Fibroblast of mammary gland (primary cell): ENCODE measurements at places on chromosomes 6 and 20.

DNA sequence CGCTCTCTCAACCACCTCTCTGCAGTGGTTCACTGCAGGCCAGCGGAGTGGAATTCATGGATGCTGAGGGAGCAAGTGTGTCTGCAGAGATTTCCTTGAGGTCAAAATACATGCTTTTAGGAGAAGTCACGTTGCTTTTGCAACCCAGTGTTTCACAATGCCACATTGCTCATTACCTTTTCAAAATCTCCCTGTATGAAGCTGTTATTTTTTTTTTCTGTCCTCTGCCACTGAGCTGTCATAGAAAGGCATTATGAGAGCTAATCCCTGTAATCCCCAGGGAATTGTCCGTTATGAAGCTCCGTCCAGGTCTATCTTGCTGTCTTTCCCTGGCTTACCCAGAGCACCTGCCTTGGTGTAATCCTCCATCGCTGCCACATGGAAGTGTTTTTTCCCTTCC, 60.5 kb upstream of the SLC22A23 start:
- DNase-seq = peak; percentile 98

- no peak for DNase-seq
These were observed 20.0 kb downstream of the IRF4 start for GRCh38 chr6:411402-412145.

DNA sequence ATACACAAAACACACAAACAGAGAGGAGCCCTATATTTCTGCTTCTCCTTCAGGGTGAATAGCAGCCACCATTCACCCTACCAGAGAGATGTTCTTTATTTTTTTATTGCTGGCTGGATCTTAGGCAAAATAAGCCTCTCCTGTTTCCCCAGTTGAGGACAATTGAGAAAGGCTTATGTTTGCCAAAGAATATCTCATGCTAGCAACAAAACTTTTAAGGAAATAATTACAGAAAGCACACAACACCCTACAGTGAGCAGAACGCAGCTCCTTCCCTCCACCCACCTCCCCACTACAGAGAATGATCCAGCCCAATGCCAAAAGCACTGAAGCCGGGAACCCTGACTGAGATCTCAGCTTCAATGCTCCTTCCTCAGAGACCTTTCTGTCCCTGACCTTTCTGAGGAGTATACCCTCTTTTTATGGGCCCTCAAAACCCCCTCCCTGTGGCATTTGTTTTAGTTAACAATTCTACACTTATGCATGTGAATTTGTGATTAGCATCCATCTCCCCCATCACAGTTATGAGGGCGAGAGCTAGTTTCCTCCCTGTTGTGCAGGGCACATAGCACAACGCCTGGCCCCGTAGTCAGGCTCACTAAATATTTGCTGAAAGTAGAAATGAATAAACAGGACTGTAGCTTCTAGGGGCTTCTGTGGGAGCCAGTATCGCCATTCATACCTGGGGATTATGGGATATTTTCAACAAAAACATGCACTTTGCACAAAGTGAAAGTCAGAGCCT, 491.6 kb upstream of the CDH4 start:
- no peak for DNase-seq

DNA sequence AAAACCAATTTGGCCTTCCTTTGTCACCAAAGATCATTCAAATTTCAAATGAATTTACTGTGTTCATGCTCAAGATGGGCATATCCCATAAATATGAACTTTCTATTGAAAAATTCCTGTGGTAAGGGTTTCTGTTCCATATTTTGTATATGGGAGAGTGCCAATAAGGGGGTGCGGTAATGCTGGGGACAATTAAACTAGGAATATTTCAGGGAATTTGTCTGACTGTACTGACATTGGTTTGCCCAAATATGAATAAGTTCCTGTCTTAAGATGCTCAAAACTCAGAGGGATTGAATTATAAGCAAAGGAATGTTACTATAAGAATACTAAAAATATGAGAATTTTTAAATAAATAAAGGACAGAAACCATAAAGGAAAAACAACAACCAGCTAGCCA, 553.0 kb upstream of the MARCKS start:
- DNase-seq = no peak

GRCh38 chr6:151634336-151634720, 140.5 kb downstream of the CCDC170 start:
- DNase-seq = no peak

DNA sequence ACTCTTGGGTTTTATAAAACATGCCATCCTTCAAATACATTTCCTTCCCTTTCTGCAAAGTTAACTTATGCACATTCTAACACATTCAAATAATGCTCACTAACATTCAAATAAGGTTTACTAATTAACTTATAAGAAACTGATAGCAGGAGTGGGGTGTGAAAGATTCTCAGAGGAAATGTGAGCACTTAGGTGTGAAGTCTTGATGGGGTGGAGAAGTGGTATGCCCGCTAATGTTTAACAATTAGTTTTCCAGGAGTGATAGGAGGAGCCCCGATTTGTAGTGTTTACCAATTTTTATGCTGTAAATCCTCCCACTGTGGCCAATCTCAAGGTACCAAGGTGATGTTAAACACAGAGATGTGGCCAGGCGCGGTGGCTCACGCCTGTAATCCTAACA, 18.3 kb upstream of the DSN1 start:
- no peak for DNase-seq

DNA sequence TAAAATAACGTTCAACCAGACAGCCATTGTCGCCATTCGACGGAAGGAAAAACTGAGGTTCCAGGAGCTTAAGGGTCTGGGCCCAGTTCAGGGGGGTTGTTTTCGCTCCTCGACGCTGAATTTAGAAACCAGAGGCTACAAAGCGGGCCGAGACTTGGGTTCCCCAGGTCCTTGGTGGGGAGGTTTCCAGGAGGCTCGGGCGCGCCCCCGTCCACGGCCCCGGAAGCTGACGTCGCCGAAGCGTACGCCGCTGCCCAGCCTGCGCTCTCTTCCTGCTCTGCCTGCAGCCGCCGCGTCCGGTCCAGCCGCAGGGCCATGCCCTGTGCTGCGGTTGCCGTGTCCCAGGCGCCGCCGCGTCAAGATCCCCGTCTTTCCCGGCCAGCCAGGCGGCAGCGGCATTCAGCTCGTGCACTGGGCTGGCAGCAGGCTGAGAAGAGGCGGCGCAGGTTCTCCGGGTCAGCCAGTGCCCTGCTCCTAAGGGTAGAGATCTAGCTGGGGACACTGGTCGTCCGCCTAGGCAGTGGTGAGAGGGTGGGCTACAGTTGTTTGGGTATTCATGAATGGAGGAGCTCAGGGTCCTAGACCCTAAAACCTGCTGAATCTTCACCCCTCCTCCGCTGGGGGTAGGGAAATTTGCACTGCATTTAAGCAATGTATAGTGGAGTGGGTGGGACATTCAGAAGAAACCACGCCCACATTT, 901 bp upstream of the TRIM26 start:
- DNase-seq = peak; percentile 64

GRCh38 chr20:25191689-25192088, 3.8 kb upstream of the ENTPD6 start:
- no peak for DNase-seq

- DNase-seq = no peak
These were observed 23.6 kb downstream of the TBC1D7 start for GRCh38 chr6:13304580-13305260.

- no peak for DNase-seq
These were observed 5.4 kb upstream of the PHF1 start for GRCh38 chr6:33405386-33405940.

GRCh38 chr6:2872423-2873358, 30.4 kb downstream of the SERPINB9 start:
- DNase-seq = no peak

DNA sequence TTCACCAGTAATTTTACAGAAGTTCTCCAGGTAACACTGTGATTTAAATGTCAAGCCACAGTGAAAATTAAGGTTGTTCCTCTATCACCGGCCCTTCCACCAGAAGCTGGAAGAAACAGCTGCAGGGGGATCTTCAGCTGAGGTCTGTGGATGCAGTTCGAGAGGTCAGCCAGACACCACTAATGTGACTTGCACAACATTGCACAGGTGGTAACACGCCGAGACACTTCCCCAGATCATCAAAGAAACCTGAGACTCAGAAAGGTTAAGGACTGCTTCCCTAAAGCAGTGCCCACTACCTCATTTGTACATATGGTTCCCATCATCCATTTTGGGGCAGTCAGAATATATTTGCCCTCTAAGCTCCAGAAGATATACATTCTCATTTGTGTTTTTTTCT, 8.1 kb upstream of the SERPINB9 start:
- DNase-seq = no peak

- DNase-seq = no peak
These were observed 77.9 kb upstream of the MYL9 start for GRCh38 chr20:36463212-36464061.

DNA sequence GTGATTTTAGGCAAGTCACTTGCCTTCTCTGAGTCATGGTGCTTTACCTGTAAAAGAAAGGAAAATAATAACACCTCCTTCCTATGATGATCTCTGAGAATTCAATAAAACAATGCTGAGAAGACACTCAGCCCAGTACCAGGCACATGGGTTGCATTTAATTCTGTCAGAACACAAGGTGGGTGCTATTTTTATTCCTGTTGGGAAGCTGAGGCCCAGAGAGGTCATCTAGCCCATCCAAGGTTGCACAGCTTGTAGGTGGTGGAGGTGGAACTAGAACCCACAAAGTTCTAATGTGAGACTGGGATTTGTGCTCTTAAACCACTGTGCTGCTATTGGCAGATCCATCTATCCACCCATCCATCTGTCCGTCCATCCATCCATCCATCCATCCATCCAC, 39.6 kb upstream of the PTGIS start:
- DNase-seq = no peak

GRCh38 chr6:32189069-32189741, 797 bp downstream of the PBX2 start:
- DNase-seq = no peak

GRCh38 chr6:84825461-84825860, 61.1 kb upstream of the TBX18 start:
- DNase-seq = peak; percentile 89

DNA sequence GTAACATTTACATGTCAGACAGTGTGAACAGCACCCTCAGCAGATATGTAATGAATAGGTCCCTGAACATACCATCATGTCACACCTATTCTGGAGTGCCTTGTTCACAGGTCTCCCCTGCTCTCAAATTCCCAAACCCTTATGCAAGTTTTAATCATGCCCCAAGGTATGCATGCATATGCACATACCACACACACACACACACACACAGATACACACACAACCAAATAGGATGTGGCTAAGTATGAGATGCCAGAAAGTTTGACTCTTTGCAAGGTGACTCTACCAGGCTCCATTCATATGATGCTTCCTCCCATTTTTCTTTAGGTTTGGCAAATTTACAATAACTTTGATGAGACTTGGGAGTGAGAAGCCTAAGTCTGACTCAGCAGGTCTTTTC, 243.8 kb upstream of the IRAK1BP1 start:
- no peak for DNase-seq

DNA sequence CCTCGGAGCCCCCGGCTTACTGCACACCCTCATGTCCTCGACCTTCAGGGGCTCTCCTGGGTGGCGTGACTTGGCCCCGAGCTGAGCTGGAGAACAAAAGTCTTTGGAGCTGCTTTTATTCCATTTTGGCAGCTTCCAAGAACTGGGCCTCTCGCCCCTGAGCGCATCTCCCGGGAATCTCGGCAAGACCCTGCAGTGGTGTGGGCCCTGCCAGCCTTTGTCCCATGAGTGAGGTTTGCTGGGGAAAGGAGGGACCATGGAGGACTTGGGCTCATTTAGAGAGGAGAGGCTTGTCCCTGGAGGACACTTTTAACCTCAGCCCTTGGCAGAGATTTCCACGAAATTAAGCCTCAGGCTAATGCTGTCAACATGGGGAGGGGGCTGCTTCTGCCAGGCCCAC, 62.3 kb upstream of the SLCO4A1 start:
- no peak for DNase-seq

GRCh38 chr6:44635486-44635885, 248.0 kb downstream of the CDC5L start:
- DNase-seq = no peak

DNA sequence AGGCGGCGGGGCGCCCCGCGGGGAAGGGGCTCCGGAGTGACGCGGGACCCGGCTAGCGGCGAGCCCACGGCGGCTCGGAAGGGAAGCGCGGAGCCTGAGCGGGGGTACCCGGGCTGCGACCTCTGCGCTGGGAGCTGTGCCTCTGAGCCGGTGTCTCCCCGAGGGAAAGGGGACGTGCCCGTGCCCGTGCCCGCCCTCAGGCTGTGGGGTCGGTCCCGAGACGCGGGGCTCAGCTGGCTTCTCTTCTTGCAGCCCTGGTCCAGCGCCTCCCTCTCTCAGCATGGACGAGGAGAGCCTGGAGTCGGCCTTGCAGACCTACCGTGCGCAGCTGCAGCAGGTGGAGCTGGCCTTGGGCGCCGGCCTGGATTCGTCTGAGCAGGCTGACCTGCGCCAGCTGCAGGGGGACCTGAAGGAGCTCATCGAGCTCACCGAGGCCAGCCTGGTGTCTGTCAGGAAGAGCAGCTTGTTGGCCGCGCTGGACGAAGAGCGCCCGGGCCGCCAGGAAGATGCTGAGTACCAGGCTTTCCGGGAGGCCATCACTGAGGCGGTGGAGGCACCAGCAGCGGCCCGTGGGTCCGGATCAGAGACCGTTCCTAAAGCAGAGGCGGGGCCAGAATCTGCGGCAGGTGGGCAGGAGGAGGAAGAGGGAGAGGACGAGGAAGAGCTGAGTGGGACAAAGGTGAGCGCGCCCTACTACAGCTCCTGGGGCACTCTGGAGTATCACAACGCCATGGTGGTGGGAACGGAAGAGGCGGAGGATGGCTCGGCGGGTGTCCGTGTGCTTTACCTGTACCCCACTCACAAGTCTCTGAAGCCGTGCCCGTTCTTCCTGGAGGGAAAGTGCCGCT, 686 bp downstream of the ZGPAT start:
- no peak for DNase-seq

DNA sequence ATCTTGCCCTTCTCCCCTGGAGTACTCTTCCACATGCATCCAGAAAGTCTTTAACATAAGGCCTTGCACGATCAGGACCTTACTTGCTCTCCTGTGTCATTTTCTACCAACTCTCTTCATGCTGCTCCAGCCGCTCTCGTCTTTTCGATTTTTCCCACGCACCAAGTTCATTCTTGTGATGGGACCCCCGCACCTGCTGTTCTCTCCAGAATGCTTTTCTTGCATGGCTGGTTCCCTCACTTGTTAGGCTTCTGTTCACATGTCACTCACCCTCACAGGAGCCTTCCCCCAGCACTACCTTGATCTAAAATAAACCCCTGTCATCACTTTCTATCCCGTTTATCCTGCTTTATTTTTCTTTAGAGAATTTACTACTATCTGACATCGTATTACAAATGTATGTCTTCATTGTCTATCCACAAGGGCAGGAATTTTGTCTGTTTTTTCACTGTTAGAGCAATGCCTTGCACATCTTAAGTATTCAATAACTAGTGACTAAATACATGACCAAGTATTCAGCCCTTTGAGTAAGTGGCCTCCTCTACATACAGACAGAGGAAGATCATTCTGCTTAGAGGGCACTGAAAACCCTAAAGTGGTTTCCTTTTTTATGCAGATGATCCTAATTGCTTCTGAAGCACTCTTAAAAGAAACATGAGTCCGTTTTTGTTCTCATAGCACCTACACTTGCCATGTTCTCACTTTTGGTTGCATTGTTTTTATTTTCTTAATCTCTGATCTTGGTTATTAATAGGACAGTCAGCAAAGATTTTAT, 166.9 kb downstream of the SLC16A10 start:
- DNase-seq = no peak
